Fibroblast of skin of scalp (primary cell): ENCODE measurements at places on chromosomes 16 and 17.

DNA sequence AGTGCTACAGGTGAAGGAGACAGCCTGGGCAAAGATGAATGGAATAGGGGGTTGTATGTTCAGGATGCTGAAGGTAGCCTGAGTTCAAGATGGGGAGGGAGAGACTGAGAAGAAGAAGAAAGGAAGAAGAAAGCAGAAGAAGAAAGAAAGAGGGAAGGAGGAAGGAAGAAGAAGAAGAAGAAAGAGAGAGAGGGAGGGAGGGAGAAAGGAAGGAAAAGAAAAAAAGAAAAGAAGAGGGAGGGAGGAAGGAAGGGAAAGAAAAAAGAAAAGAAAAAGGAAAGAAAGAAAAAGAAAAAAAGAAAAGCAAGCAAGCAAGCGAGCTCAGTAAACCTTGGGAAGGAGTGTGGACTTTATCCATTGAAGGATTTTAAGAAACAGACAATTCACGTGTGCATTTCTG, 7.8 kb downstream of the CCDC42 start:
- DNase-seq: no peak

- no peak for DNase-seq
These were observed 5.4 kb upstream of the RHOT1 start for GRCh38 chr17:32136856-32137255.

GRCh38 chr16:11677959-11678881, 10.0 kb downstream of the SNN start:
- no peak for DNase-seq

- no peak for DNase-seq
These were observed 2.0 kb downstream of the ADCY7 start for GRCh38 chr16:50268352-50268751.

DNA sequence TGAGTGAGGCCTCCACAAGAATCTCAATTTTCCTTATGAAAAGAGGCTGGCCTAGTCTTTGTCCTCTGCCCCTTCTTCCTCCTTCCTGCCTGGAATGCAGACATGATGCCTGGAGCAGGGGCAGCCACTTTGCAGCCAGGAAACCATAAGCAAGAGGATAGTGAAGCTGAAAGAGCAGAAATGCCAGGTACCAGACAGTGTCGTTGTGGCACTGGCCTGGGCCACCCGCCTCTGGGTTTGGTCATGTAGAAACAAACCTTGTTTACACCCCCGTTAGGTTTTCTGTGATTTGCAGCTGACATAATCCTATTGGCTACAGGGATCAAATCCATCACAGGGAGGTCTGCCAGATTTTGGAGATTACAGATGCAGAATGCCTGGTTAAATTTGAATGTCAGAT, 16.5 kb downstream of the CBFA2T3 start:
- no peak for DNase-seq

DNA sequence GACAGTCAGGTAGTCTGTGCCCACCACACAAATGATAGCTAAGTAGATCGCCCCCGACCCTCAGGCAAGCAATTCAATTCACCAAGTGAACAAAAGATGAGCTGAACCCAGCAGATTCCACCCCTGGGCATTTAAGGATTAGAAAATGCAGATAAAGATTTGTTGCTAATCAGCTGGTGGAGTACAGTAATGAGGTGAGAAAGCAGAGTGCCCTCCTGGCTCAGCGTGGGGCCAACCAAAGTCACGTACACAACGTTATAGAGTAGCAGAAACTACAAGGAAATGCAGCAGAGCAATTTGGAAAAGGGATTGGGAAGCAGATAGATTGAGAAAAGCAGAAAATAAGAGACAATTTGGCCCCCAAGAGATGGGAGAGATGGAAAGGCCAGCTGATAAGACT, 91.2 kb downstream of the SOX9 start:
- no peak for DNase-seq

GRCh38 chr17:80569924-80570323, 25.3 kb downstream of the RPTOR start:
- DNase-seq: no peak

DNA sequence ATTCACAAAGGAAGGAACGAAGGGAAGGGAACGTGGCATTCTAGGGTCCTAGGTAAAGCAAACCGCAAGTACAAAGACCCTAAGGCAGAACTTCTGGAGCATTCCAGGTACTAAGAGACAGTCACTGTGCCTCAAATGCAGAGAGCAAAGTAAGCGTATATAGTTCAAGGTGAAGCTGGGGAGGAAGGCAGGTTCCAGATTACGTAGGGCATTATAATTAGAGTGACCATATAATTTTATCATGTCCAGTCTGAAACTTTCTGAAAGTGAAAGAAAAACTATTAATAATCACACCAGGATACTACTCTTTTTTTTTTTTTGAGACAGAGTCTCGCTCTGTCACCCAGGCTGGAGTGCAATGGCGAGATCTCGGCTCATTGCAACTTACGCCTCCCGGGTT, 25.7 kb downstream of the METTL16 start:
- no peak for DNase-seq

- peak; percentile 71 for DNase-seq
These were observed 1.4 kb downstream of the WIPI1 start for GRCh38 chr17:68455901-68456338.

GRCh38 chr17:4950075-4950745, 709 bp upstream of the ENO3 start:
- DNase-seq: no peak

GRCh38 chr17:61632826-61633225, 41.8 kb upstream of the NACA2 start:
- no peak for DNase-seq

GRCh38 chr17:51946311-51946710, 212.2 kb downstream of the CA10 start:
- no peak for DNase-seq

DNA sequence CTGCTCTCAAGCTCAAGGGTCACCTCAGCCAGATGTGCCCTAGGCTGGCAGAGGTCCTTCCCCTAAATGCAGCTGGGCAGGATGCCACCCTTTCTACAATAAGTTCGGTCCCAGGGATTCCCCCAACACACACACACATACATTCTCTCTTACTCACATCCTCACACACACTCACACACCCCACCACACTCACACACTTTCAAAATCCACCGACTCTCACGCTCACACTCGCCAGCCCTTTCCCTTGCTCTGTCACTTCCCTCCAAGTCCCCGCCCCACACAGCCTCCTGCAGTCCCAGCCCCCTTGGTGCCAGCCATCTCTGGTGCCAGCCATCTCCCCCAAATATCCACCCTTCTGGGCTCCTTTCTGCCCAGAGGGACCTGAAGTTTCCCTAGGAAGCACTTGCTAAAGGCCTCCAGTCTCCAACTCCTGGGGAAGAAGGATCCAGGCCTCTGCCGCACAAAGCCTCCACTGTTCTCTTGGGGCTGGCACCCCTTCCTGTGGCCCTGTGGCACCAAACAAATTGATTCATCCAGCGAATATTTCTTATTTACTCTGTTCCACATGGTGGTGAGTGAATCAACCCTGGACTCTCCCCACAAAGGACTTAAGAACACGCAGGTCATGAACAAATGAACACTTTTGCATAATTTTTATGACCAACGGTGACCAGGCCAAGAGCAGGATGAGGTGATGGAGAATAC, 3.8 kb upstream of the USP36 start:
- no peak for DNase-seq

GRCh38 chr17:58615768-58616659, 75.8 kb downstream of the TEX14 start:
- no peak for DNase-seq

- no peak for DNase-seq
These were observed 190.9 kb downstream of the WWOX start for GRCh38 chr16:78290395-78290794.

DNA sequence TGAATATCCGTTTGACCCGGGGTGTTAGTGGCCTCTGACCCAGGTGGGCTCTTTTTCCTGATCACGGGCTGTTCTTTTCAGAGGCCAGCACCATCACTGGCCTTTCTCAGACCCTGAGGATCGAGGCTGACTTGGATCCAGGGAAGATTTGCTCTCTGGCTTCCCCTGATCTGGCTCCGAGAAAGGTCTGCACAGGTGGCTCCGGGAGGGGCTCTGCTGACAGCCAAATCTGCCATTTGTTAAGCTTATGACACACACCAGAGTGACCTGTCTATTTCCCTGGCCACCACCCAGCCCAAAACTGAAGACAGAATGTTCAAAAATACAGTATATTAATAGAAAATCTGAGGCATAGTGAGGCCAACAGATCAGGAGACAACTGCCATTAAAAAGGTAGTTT, 221.8 kb upstream of the TNRC6C start:
- DNase-seq: no peak

DNA sequence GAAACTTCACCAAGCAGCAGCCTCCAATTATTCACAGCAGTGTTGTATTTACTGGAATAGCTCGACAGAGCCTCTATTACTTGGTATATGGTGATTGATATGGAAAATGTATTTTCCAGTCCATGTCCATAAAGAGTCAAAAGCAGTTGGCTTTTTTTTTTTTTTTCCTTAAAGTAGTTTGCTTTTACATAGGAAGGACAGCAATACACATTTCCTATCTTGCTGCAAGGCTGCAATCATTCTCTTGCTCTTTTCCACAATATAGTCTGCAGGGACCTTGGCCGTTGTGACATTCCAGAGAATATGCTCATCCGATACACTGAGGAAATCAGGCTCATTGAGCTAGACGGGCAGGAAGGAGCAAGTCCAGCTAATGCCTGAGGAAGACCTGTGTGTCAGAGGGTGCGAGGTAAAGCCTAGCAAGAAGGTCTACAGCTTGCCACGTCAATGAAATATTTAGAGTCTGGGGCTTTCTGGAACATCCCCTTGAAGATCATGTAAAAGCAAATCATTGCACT, 131.1 kb downstream of the ENGASE start:
- DNase-seq: peak; percentile 18

DNA sequence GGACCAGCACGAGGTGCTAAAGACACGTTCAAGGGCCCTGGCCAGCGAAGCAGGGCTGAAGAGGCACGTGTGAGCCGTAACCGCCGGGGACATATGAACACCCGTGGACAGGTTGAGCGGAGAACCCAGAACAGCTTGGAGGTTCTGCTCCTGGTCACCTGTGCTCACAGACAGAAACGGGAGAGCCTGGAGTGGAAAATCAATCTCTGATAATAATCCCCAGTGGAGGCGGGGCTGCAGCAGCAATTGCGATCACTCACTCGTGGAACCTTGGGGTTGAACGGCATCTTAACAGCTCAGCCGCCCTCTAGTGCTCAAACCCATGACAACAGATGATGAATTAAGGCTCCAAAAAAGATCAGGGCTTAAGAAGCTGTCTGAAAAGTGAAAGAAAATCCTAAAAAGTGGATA, 25.6 kb downstream of the WIPI1 start:
- no peak for DNase-seq

DNA sequence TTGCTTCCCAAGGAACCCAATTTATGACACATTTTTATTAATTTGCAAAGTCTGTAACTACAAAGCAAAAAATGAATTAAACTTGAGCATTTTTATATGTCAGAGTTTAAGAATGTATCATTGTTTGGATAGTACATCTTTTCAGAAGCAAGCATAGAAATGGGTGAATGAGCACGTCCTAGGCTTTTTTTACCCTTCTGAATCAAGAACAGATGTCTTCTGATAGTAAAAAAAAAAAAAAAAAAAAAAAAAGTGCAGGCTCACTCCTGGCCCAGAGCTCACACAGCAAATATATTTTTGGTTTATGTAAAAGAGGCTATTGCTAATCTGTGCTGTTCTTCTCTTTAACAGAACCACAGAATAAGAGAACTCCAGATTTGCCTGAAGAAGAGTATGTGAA, 6.3 kb downstream of the TERF2IP start:
- DNase-seq: peak; percentile 87

DNA sequence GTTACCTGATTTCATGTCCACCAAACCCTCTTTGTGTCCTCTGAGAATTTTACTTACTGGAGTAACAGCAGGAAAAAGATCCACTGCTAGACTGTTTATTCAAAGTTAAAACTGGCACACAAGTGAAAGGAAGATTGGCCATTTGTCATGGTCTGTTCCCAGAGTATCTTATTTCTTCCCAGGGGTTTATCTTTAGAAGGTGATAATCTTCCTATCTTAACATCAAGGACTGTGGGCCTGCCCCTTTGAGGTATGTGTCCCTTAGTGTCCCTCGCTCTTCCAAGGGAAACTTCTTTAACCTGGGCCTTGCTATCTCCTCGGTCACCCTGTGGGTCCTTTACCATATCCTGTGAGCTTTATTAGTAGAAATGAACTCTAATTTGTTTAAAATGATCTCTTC, 49.7 kb downstream of the ARHGAP44 start:
- DNase-seq: no peak

DNA sequence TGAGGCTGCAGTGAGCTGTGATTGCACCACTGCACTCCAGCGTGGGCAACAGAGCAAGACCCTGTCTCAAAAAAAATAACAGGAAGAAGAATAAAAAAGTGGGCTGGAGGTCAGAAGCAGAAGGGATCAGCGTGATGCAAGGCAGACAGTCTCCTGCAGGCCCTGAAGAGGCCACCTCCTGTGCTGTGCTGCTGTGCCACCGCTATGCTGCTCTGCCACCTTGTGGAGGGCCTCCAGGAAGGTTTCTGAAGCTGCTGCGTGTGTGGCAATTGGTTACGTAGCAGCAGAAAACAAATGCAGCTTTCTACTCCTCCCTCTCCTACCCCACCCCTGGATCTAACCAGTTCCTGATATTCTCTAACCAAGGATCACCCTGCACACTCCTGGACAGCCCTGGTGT, 815.5 kb downstream of the KCNJ18 start:
- DNase-seq: no peak

DNA sequence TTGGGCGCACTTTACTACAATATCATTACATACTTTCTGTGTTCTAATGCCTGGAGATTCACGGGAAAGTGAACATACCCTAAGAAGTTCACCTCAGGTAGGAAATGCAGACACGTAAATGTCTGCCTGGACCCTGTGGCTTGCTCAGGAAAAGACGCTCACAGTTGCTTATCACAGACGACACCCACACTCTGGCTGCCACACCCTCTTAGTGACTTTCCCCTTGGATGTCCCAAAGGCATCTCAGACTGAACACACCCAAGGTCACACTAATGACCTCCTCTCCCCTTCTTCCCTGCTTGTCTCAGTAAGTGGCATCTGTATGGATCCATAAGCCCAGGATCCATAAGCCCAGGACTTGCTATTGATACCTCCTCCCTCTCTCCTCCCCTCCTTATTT, 32.6 kb downstream of the CDRT15 start:
- DNase-seq: no peak

GRCh38 chr17:36501351-36501750, 14.9 kb downstream of the ZNHIT3 start:
- no peak for DNase-seq

- no peak for DNase-seq
These were observed 2231.0 kb downstream of the TP53TG3F start for GRCh38 chr16:35690413-35690812.
